ENCODE measurements at places on chromosomes 11 and 22. TPM values are rescaled to one million over a fixed set of nuclear protein-coding genes. Genes with fewer than 3 reads are reported as not detected.

GRCh38 chr11:88280673-88281316 is 56.7 kb downstream of the CTSC start:
- H3K27ac ChIP-seq: no peak overlapping the region
- DNase-seq: no peak

GRCh38 chr11:114441921-114442320 is 2.7 kb downstream of the REXO2 start:
- no peaks in the 10 kb centered on the region for H3K27me3 ChIP-seq
- H3K27ac ChIP-seq: no peak overlapping the region
- peaks cover 38% of the 10 kb centered on the region for H3K4me1 ChIP-seq
- DNase-seq: no peak
- H3K4me3 ChIP-seq: no peak overlapping the region

DNA sequence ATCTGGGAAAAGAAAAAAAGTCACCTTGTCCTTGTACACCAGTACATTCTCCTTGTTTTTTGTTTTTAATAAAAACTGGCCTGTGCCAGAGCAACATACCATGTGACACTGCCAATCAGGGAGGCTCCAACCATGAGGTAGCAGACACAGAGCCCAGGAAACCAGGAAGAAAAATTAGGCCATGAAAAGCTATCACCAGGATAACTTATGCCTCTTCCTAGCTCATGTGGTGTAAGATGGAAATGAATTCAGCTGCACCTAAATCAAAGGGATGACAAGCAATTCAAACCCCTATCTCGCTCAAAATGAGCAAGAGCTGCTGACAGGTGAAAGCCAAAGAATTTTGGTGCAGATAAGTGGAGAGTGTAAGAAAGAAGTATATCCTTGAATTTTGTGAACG is 7.7 kb downstream of the DRD2 start:
- no peak for DNase-seq
- peaks cover 1% of the 10 kb centered on the region for H3K36me3 ChIP-seq
- H3K4me1 ChIP-seq: no peaks in the 10 kb centered on the region

The BIRC3 gene
- 19.1 TPM for polyA plus RNA-seq

GRCh38 chr11:16862726-16863125 is 124.3 kb downstream of the C11orf58 start:
- DNase-seq: no peak
- no peaks in the 10 kb centered on the region for H3K36me3 ChIP-seq
- no peak overlapping the region for H3K27ac ChIP-seq
- H3K4me1 ChIP-seq: no peaks in the 10 kb centered on the region

- no peak overlapping the region for H3K27ac ChIP-seq
- H3K27me3 ChIP-seq: no peaks in the 10 kb centered on the region
- no peaks in the 10 kb centered on the region for H3K4me1 ChIP-seq
- DNase-seq: no peak
- no peak overlapping the region for H3K4me3 ChIP-seq
- no peaks in the 10 kb centered on the region for H3K36me3 ChIP-seq
Observed at GRCh38 chr11:79592406-79592805, 151.6 kb upstream of the TENM4 start.

The UVRAG gene
- polyA plus RNA-seq: 12.6 TPM

DNA sequence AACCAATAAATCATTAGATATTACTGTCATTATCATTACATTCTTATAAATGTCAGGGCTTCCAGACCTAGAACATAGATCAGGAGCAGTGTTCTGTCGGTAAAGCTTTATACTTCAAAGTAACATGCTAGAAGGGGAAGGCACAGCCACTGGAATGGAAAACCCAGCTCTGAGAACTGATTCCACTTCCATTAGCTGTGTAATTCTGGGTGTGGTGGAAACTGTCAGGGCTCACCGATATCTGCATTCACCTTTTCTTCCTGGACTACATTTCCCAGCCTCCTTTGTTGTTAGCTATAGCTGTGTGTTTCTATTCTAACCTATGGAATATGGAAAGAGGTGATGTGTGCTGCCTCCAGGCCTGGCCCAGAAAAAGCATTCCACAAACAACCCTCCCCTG is 585.8 kb downstream of the BUD13 start:
- no peak for DNase-seq
- H3K4me1 ChIP-seq: no peaks in the 10 kb centered on the region
- H3K27me3 ChIP-seq: peaks cover 39% of the 10 kb centered on the region
- no peak overlapping the region for H3K4me3 ChIP-seq
- no peaks in the 10 kb centered on the region for H3K36me3 ChIP-seq

DNA sequence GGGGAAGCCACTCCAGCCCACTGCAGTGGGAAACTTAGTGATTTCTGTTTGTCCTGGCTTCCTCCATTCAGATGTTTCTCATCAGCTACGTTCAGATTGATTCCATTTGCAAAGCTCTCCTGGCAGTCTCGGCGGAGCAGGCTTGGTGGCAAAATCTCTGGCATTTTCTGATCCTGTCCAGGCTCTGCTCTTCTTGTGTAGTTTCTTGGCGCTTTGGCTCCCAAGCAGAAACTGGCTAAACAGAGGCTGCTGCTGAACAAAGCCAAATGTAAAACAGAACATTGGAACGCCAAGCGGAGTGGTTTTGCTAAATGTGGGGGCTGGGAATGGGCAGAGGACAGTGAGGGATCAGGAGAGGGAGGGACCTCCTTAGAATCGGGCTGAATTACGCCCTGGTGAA is 36.7 kb downstream of the ADAMTS8 start:
- H3K4me3 ChIP-seq: no peak overlapping the region
- DNase-seq: no peak
- peaks cover 29% of the 10 kb centered on the region for H3K4me1 ChIP-seq

DNA sequence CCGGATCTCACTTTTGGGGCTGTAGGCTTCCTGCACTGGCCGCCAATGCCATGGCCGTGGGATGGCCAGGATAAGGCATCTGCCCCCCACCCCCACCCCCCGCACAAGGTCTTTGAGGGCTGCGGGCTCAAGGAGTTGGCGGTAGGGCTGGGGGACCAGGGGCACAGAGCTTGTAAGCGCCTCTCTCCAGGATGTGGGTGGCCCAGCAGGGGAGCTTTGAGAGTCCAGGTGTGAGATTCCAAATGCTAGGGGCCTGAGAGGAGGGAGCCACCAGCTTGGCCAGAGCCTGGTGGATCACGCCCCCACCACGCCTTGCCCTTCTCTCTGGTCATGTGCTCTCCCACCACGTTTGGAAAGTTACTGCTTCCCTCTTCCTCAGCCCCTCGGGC is 5.0 kb downstream of the CD81 start:
- no peaks in the 10 kb centered on the region for H3K27me3 ChIP-seq
- no peak overlapping the region for H3K4me3 ChIP-seq
- H3K36me3 ChIP-seq: peaks cover 2% of the 10 kb centered on the region
- H3K4me1 ChIP-seq: peaks cover 26% of the 10 kb centered on the region
- DNase-seq: no peak
- H3K27ac ChIP-seq: no peak overlapping the region

GRCh38 chr11:15097411-15097810 is 17.3 kb upstream of the INSC start:
- no peak overlapping the region for H3K27ac ChIP-seq
- H3K27me3 ChIP-seq: peaks cover 45% of the 10 kb centered on the region
- DNase-seq: no peak
- H3K4me3 ChIP-seq: no peak overlapping the region

Data from naive thymus-derived CD8-positive, alpha-beta T cell (primary cell).